BE2C (cell line): ENCODE measurements at places on chromosomes 7 and 10.

- no peak for DNase-seq
These were observed 11.4 kb upstream of the ARHGAP12 start for GRCh38 chr10:31939797-31940708.

- DNase-seq, result no peak
These were observed 19.7 kb downstream of the CUL1 start for GRCh38 chr7:148718431-148718830.

DNA sequence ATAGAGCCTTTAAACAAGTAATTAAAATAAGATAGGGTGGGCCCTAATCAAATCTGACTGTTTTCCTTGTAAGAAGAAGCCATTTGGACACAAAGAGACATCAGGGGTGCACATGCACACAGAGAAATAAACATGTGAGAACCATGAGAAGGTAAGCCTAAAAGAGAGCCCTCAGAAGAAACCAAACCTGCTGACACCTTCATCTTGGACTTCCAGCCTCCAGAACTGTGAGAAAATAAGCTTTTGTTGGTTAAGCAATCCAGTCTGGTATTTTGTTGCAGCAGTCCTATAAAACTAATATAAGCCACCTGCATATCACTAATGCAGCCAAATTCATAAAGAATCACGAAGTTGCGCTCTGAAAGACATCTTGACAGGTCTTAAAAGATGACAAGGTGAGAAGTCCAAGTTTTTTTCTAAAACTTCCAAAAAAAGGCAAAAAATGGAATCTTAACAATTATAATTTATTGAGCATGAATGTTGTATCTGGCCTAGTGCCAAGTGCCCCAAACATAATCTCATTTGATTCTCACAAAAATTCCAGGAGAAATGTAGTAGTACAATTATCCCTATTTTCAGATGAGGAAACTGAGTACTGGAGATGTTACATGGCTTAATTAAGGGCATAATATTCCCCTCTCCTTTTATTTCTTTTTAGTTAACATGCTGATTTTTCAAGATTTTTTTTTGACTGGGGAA, 34.3 kb upstream of the FAM133B start:
- no peak for DNase-seq

- DNase-seq, result no peak
These were observed 66.5 kb downstream of the TPK1 start for GRCh38 chr7:144769352-144769751.

- no peak for DNase-seq
These were observed 119.5 kb upstream of the PRSS1 start for GRCh38 chr7:142629588-142630260.

DNA sequence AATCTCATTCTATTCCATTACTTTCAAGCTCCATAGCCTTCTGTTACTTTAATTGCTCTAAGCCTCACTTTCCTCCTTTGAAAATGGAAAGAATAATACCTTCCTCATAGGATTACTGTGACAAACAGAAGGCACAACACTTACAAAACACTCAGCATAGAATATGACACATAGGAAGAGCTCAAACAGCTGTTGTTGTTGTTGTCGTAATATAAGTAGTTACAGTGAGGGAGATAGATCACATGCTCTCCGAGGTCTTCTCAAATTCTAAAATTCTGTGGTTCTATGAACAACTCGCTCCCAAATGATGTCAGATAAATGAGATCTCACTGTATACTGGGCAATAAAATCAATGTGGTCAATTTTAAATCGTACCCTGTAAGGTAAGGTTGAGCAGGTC, 1049.3 kb upstream of the C7orf33 start:
- DNase-seq, result no peak

GRCh38 chr7:97499204-97499603, 232.7 kb upstream of the TAC1 start:
- DNase-seq, result peak; percentile 25

DNA sequence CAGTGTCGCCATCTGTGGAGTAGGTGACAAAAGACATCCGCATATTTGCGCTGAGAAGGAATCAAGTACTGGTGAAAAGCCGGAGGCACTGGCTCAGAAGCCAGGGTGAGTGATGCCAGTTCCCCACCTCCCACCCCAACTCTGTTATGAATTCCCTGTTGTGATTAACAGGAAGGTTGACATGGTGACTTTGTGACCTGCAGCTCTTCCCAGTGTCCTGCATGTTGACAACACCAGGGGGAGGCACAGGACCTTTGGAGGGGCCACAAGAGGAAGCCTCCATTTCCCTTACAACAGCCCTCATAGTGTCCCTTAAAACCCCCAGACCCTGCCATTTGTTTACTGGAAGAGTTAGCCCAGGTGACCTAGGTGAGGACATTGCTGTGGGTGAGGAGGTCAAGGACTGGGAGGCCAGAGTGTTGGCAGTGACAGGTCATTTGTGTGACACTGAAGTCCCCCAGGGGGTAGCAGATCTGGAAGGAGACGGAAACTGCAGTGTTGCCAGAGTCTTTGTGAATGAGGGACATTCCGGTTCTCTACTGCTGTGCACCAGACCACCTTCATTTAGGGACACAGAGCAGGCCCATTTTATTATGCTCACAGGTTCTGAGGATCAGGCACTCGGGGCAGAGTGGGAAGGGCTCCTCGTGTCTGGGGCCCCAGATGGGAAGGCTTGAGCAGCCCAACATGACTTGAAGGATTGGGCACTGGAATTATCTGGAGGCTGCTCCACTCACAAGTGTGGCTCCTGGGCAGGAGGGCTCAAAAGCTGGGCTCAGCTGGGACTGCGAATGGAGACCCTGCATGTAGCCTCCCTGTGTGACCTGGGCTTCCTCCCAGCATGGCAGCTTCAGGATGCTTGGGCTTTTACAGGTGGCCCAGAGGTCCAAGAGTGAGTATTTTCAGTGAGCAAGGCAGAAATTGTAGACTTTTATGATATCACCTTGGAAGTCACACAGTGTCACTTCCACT, 13.0 kb upstream of the ANTXRL start:
- peak; percentile 38 for DNase-seq

DNA sequence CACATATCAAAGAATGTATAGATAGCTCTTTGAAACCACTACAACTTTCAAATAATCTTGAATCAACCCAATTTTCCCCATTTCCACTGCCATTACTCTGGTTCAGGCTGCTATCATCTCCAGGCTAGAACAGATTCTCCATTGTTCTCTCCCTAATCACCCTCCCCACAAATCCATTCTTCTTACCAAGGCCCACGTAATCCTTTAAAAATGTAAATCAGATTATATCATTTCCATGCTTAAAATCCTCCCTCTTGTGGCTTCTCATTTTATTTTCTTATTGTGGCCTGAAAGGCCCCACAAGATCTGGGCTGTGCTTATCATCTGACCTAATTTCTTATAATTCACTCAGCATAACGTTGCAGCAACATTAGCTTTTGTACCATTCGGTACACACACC, 3.0 kb upstream of the PON1 start:
- no peak for DNase-seq
